Stimulated activated CD8-positive, alpha-beta memory T cell treated with anti-CD3 and anti-CD28 coated beads, Interleukin-4, amount 100 ng/mL, for 4 hours (primary cell): ENCODE measurements at places on chromosomes 7 and 10.

GRCh38 chr7:128833148-128833945 is 3.1 kb downstream of the FLNC start:
- no peak for DNase-seq

GRCh38 chr10:77405771-77406241 is 231.8 kb downstream of the KCNMA1 start:
- DNase-seq: no peak

GRCh38 chr7:144508702-144509101 is 105.2 kb upstream of the NOBOX start:
- no peak for DNase-seq

- no peak for DNase-seq
Observed at GRCh38 chr7:88305044-88305443, 1.6 kb downstream of the STEAP4 start.

- DNase-seq: no peak
Observed at GRCh38 chr7:13031468-13031867, 344.0 kb downstream of the ARL4A start.

GRCh38 chr7:11592699-11593098 is 239.3 kb downstream of the THSD7A start:
- no peak for DNase-seq

GRCh38 chr7:55565681-55566080 is 6.6 kb downstream of the VOPP1 start:
- DNase-seq: no peak

DNA sequence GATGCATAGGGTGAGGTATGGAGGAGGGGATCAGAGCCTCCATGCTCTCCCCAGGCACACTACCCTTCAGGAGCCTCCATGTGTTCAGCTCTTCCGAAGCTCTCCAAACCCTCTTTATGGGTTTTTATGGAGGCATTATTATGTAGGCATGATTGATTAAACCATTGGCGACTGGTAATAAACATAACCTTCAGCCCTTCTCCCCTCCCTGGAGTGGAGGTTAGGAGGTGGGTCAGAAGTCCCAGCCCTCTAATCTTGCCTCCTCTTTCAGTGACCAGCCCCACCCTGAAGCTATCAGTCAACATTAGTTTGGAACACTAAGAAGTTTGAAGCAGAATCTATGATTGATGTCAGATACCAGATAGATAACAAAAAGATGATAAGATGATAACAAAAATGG is 23.3 kb downstream of the CAPZA2 start:
- no peak for DNase-seq

- no peak for DNase-seq
Observed at GRCh38 chr7:26937306-26937705, 72.9 kb upstream of the SKAP2 start.

GRCh38 chr7:107527196-107527595 is 36.5 kb downstream of the COG5 start:
- no peak for DNase-seq

GRCh38 chr7:98483964-98484545 is 83.2 kb upstream of the BAIAP2L1 start:
- DNase-seq: no peak

DNA sequence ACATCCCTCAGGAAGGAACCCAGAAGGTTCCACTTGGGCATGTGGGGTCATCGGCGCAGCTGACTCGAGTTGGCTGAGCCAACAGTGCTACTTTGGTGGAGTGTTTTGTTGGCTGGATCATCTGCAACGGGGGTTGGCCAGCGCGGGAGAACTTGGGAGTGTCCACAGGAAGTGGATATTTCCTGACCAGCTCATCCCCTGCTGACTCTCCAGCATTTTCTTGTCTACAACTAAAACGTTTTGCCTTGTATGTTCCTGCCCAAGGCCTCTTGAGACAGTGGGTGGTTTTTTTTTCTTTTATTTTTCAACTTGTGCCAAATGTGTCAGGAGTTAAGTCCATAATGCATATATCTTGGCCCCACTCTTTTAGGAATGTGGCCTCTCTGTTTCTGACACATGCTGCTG is 208.6 kb downstream of the ZNF365 start:
- no peak for DNase-seq

- DNase-seq: no peak
Observed at GRCh38 chr7:12567015-12567414, 3.5 kb upstream of the SCIN start.

- DNase-seq: no peak
Observed at GRCh38 chr7:155509725-155510551, 36.4 kb downstream of the CNPY1 start.

- DNase-seq: no peak
Observed at GRCh38 chr10:44195112-44196007, 189.5 kb downstream of the CXCL12 start.

DNA sequence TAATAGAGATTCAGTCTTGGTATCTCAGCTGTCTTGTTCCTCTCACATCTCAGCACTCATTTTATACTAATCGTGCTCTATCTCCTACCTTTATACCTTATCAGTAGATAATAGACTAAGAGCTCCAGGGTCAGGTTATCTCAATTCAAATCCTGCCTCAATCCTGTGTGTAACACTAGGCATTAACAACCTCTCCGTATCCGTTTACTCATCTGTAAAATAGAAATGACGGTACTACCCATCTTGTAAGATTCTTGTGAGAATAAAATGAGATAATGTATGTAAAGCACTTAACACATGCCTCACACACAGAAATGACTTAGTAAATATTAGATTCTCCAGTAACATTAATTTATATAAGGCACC is 622 bp upstream of the P4HA1 start:
- no peak for DNase-seq

- no peak for DNase-seq
Observed at GRCh38 chr7:41391818-41392217, 311.1 kb downstream of the INHBA start.

DNA sequence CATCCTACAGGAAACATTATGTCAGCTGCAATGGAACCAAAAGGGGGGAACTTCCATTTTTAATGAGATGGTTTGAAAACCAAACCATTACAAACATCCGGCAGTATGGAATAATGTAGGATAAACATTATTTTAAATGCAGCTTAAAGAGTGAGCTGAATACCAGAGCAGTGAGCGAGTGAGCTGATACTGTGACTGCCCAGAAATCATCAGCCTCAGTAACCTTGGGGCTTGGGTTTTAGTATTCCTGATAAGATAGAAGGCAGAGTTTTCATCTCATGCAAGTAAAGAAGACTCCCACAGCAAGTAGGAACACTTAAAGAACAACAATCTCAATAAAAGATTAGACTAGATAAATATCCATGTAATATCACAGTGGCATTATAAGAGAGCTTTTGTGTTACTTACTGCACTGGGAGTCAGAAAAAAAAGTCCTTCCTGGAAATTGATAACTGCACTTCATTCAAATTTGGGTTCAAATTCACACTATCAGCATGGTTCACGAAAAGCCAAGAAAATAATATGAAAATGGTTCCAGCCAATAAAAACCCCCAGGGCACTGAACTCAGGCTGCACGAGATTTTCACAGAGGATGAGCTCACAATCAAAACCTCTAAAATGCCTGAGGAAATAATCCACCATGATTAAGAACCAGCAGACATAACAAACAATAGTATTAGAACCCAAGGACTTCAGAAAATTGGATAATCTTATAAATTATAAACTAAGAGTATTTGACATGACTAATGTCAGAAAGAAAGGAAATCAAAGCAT is 115.7 kb downstream of the MTPAP start:
- DNase-seq: no peak

- DNase-seq: no peak
Observed at GRCh38 chr10:78785066-78785465, 283.7 kb upstream of the ZMIZ1 start.

GRCh38 chr7:116715077-116715476 is 43.1 kb downstream of the MET start:
- no peak for DNase-seq

GRCh38 chr7:22871661-22872060 is 49.0 kb upstream of the TOMM7 start:
- DNase-seq: no peak

DNA sequence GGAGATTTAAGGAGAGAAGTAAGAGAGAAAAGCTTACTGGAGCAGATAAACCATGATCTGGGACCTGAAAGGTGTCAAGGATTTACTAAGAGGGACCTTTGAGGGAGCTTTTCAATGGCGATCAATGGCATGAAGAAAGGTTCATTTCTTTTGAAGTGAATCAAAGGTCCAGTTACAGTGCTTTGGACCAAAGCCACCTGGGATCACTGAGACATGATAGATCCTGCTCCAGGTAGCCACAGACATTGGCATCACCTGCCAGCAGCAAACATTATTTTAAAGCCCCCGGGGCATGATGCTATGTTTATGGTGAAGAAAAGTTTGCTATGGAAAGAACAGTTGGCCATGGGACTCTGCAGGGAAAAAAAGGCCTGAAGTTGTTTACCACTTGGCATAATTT is 109.4 kb downstream of the SLC25A13 start:
- DNase-seq: no peak

GRCh38 chr7:8068892-8069686 is 100.5 kb downstream of the GLCCI1 start:
- DNase-seq: no peak

GRCh38 chr10:125559210-125559609 is 123.8 kb downstream of the TEX36 start:
- no peak for DNase-seq

DNA sequence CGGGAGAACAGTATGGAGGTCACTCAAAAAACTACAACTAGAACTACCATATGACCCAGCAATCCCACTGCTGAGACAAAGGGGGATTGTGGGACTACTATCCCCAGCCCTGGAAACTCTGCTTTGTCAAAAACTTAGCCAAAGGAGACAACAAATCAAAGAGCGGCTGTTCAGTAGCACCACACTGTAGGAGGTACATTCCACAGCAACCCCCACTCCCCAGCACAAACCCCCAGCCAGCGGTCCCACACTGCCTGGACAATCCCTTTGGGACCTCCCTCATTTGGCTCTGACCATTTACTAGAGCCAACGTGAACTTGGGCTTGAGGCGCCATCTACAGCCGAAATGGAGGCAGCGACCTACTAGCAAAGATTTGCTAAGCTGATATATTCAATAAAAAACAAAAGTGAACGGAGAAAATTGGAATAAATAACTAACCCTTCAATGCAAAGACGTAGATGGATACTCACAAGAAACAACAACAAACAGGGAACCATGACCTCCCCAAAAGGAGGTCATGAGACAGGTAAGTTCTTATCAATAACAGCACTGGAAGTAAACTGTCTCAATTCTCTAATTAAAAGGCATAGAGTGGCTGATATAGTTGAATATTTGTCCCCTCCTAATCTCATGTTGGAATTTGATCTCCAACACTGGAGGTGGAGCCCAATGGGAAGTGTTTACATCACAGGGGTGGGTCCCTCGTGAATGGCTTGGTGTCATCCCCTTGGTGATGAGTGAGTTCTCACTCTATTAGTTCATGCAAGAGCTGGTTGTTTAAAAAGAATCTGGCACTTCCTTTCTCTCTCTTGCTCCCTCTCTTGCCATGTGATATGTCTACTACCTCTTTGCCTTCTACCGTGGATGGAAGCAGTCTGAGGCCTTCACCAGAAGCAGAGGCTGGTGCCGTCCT is 119.0 kb upstream of the KCNMA1 start:
- no peak for DNase-seq

GRCh38 chr7:70072220-70072619 is 473.9 kb downstream of the AUTS2 start:
- no peak for DNase-seq

- no peak for DNase-seq
Observed at GRCh38 chr10:92829042-92829785, 19.1 kb upstream of the EXOC6 start.

DNA sequence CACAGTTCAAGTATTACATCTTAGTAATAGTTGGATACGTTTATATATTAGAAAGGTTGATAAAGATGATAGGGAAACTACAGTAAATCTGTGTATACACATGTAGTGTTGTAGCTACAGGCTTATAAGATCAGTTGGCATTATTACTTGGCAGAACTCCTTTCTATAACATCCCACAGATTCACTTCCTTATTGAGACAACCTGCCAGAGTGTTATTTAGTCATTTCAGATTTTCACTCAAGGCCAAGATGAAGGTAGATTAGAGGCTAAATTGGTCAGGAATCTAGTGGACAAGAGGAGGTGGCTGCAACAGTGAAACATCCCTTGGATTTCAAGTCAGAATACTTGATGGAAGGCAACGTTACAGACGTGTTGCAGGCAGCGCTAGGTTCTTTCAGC is 63.0 kb downstream of the PAPSS2 start:
- DNase-seq: no peak

- DNase-seq: no peak
Observed at GRCh38 chr7:143437578-143437977, 5.7 kb upstream of the TAS2R60 start.

GRCh38 chr10:96747734-96748550 is 27.6 kb upstream of the PIK3AP1 start:
- no peak for DNase-seq

GRCh38 chr10:86961481-86962091 is 3.2 kb downstream of the SNCG start:
- no peak for DNase-seq

- DNase-seq: no peak
Observed at GRCh38 chr7:19121977-19122588, 4.6 kb upstream of the TWIST1 start.

- DNase-seq: no peak
Observed at GRCh38 chr7:41536873-41537665, 165.8 kb downstream of the INHBA start.

DNA sequence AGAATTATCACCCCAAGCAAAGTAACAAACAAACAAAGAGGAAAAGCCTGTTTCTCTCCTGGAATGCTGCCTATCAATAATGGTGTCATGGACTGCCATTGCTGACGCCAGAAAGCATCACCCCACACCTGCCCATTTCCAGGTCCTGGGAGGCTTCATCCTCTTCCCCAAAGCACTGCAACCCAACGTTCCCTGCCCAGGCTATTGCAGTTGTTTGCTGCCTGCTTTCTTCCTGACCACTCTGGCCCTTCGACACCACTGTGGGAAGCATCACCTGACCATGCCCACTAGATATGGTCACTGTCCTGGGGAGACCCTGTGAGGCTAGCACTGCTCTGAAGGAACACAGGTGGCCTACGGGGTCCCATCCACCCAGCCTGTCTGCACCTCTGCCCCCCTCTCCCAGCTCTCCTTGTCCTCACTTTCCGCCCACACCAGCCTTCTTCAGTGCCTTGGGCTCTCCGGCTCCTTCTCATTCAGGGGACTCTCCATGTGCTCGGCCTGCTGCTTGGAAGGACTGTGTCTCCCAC is 439.6 kb downstream of the GLRX3 start:
- DNase-seq: no peak

- no peak for DNase-seq
Observed at GRCh38 chr7:144987686-144988085, 151.8 kb upstream of the TPK1 start.

DNA sequence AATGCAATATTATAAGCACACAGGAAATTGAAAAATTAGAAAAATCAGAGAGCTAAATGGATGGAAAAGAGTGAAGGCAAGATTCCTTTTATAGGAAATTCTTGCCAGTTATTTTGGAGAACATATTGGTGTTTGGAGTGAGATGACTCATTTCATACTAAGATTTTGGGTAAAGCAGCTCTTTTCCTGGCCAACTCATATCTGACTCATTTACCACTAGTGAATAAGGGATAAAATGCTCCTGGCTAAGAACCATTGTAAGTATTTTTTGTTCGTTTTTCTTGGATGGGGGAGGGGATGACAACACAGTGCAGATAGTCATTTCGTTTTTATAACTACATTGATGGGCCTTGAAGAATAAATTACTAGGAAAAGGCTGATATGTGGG is 139.3 kb downstream of the TWIST1 start:
- DNase-seq: no peak
